Stimulated activated CD8-positive, alpha-beta memory T cell treated with anti-CD3 and anti-CD28 coated beads, Interleukin-4, amount 100 ng/mL, for 1 hour (primary cell): ENCODE measurements at places on chromosomes 2 and 18.

DNA sequence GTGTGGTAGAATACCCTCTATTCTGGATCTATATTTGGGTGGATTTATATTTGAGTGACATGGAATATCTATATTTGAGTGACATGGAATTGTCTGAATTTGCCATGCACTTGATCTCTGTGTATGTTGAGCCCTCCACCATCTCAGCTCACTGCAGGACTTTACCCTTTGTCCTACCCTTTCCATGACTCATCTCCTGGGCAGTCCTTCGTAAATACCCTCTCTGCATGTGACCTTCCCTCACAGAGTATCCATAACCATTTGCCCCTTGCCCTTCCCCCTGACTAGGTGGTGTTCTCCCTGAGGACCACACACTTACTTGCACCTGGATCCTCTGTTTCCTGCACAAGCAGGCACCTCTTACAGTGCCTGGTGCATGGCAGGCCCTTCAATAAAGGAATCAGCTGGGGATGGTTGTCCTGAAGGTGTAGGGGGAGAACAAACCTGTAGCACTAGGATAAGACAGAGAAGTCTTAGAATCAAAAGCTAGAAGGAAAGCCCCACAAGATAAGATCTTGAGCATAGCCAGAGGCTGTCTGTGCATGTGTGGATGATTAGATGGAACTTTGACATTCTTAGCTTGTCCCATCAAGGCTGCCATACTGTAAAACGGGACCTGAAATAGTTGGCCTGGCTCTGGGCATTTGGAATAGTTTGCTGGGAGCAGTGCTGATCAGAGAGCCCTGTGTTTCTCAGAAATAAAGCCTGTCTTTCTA, 230.4 kb downstream of the FHOD3 start:
- DNase-seq = no peak

- DNase-seq = no peak
Observed at GRCh38 chr2:216549926-216550690, 51.5 kb downstream of the RPL37A start.

GRCh38 chr2:73870084-73870483, 22.7 kb upstream of the ACTG2 start:
- DNase-seq = no peak

GRCh38 chr18:55547705-55548056, 40.3 kb downstream of the TCF4 start:
- DNase-seq = no peak

DNA sequence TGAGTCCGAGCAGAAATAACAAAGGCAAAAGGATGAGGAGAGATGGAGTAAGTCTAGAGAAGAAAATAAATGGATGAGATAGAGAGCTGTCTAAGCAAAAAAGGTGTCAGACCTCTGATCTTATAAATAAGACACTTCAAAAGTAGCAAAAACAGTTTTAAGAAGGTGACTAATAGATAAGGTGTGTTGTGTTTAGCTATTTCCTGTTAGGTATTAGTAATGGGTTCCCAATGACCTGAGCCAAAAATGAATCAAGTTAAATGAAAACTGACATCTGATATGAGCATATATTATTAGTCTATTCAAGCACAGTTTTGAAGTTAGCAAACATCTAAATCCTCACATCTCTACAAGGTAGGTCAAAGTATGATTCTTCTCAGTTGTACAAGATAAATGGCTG, 10.6 kb downstream of the SUPT7L start:
- no peak for DNase-seq

- peak; percentile 16 for DNase-seq
Observed at GRCh38 chr2:160407393-160408172, 86.0 kb downstream of the RBMS1 start.

GRCh38 chr2:170106102-170106840, 71.7 kb upstream of the MYO3B start:
- no peak for DNase-seq

GRCh38 chr18:22613788-22614187, 196.1 kb upstream of the CTAGE1 start:
- no peak for DNase-seq

- DNase-seq = no peak
Observed at GRCh38 chr18:23986600-23987359, 27.8 kb upstream of the TTC39C start.

DNA sequence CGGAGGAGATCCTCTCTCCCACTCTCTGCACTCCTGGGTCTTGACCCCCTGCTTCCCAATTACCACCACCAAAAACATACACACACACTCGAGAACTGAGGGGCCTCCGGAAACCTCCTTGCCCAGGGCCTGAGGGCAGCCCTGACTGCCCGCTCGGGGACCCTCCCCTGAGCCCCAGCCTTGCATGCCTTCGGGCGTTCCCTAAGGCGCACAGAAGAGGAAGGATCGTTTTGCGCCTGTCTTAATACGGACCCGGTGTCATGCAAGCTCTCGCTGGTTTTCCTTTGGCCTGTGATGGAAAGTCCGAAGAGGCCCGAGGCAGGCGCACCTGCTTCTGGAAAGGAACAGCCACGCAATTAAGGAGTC, 19.8 kb downstream of the POU3F3 start:
- no peak for DNase-seq

DNA sequence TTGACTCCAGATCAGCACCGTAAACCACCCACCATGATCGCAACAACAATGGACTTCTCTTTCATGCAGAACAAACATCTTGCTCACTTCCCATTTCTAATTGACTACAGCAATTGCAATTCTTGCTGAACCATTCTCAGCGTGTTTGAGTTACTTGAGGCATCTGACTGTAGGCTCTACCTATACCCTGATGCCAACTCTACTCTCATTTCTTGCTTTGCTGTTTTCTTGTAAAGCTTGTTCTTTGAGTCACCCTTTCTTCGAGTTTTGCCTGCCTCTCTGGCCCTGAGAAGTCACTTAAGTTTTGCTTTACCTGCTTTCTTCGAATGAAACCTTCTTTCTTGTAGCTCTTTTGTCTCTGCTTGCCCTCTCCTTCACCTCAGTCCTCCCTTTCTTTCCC, 160.5 kb upstream of the RND3 start:
- DNase-seq = no peak

DNA sequence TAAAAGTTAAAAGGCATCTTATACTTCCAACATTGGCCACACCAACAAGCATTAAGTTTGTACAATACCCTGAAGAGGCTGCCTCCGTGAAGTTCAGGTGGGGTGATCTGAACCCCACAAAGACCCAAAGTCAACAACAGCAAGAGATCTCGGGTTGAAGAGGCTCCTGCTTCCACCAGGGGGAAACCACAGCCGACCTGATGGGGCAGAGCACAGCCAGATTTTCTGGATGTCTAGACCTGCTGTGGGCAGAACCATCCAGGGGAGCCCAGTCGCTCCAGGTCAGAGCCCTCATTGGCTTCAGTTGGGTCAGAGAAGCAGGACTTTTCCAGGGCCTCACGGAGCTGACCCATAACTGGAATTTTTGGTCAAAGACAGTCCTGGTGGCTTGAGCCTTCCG, 66.5 kb upstream of the ACKR3 start:
- DNase-seq = no peak

DNA sequence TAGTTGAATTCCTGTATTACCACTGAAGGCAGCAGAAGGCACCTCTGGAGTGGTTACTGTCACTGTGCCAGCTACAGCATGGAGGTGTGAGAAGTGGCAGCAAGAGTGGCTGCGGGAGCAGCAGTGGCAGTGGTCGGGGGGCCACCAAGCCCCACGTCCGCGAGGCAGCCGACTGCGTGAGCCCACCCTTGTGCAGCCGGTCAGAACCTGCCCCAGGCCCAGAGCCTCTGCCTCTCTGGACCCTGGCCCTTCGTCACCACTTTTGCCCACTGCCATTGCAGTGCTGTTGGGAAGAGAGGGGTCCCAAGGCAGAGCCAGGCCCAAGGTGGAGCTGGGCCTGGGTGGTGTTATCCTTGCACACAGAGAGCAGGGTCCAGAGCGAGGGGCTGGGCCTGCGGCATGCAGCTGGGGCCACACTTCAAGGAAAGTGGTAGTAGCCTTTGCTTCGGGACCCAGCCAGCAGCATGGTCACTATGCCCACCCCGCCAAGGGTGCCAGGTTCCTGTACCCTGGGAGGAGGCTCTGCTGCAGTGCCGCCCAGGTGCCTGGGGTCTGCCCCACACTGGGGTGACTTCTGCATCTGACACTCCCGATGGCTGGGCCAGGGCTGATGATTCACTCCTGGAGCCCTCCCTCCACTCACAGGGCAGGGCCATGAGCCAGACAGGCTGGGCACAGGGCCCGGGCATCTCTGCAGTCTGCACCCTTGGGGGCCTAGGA, 450.1 kb upstream of the LRATD1 start:
- no peak for DNase-seq

DNA sequence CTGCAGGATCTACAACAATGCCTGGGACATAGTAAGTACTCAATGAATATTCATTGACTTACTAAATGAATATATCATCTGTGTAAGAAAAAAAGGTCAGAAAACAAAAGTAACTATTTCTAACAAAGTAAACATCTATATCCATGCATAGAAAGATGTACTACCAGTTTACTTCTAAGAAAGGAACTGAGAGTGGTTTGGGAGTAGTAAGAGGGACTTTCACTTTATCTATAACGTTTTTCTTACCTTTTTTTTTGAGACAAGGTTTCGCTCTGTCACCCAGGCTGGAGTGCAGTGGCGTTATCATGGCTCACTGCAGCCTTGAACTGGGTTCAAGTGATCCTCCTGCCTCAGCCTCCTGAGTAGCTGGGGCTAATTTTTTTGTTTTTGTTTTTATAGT, 25.7 kb downstream of the DHX57 start:
- no peak for DNase-seq

DNA sequence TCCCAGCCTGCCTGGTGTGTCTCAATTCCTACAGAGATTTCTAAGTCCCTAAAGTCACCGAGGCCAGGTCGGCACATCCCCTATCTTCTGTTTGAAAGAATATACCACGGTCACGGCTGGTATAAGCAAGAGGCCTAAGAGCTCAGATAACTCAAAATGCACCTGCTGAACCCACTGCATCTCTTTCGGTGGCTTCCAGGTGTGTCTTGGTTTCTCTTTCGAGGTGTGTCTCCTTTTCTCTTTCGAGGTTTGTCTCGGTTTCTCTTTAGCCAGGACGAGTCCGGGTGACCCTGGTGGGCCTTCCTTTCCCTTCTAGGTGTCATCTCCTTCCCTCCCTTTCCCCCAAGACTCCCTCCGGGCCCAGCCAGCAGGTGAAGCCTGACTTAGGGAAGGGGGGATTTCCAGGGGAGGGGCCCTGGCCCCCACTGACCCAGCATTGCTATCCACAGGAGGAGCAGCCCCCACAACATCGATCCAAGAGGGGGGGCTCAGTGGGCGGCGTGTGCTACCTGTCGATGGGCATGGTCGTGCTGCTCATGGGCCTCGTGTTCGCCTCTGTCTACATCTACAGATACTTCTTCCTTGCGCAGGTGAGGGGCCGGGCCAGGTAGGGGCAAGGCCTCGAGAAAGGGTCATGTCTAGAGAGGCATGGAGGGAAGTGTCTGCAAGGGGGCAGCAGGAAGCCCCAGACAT, 8.4 kb downstream of the ITM2C start:
- no peak for DNase-seq

DNA sequence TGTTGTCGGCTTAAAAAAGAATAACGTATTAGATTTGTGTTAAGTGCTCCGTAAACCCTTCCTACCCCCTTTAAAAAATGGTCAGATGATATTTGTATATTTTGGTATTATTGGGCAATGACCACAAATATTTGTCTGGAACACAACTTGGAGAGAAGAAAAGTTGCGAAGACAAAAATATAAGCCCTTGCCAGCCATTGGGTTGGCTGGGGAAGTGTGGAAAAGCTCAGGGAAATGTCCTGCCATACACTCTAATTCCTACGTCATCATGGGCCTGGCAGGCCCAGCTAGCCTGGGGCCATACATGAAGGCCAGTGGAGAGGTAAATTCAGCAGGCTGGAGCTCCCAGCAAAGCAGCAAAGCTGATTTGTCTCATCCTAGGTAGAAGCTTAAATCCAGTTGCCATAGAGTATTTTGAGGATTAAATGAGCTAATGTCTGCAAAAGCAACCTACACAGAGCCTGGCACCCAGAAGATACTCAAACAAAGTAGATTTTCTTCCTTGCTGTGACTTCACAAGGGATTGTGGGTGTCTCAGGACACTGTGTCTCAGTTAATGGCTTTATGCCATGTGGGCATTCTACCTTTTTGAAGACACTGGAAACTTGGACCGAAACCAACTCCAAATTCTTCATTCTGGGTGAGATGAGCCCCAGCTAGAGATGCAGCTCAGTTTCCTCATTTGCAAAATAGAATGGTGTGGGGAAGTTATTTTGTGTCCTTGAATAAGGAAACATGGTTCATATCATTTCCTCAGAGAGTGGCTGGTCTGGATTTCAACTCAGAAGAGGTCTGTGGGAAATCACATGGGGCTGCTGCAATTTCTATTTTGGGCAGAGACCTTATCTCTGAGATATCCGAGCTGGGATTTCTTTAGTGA, 87.9 kb upstream of the MAP4K3 start:
- DNase-seq = no peak

DNA sequence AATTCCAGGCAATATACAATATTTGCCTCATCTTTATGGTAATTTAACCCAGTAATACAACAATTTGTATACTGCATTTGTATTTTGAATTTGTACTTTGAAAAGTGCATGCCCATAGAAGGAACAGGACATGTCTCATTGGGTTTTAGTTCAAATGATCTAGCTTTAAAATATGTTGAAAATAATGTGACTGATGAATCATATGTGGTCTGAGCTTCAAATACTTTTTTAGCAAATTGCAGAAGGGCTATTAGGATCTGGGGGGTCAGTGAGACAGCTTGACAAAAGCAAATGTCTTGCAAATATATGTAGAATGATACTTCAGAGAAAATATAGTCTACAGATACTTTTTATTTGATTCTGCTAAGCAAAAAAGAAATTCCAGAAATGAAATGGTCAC, 248.9 kb downstream of the DCC start:
- no peak for DNase-seq

DNA sequence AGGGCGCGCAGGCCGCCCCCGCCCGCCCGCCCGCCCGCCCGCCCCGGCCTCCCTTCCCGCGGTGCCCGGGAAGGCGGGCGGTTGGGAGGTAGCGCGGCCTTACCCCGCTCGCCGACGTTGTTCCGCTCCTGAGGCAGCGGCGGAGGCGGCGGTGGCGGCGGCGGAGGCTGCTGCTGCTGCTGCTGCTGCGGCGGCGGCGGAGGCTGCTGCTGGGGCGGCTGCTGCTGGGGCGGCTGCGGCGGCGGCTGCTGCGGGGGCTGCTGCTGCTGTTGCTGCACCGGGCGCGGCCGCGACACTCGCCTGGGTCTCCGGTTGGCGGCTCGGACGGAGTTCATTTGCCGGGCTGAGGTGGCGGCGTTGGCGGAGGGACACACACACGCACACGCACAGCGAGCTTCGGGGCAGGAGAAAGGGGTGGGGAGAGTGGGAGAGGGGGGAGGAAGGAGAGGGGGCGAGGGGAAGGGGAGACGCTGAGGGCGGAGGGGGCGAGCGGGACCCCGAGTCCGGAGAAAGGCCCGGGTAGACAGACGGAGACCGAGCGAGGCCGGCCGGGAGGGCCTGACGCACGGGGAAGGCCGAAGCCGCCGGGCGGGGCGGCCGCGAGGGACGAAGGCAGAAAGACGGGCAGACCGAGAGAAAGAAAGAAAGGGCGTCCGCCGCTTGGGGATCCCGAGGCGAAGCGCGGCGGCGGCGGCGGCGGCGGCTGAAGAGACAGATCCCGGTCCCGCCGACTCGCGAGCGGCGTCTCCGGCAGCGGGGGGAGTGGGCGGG, 727 bp downstream of the FBXO11 start:
- no peak for DNase-seq
